ENCODE measurements at places on chromosomes 7 and 10.

GRCh38 chr10:13352519-13352918 lies 4.4 kb upstream of the SEPHS1 start:
- no peak for DNase-seq

DNA sequence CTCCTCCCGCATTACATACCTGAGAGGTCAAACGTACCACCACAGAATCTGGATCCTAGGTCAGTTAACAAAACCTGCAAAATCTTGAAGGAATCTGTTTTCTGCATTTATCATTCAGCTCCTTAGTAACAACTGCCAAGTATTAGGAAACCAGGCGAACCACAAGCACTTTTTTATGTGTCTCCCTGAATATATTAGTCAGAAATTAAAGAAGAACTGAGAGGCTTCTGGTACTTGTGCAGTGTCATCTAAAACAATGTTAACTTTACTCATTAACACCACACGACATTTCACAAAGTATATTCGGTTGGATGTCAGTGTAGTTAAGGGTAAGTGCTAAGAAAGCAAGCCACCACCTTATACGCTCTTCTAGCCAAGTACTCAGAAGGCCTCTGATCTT lies 2.5 kb downstream of the CCDC6 start:
- DNase-seq, result no peak

GRCh38 chr10:58513188-58514110 lies 777 bp downstream of the BICC1 start:
- peak; percentile 90 for DNase-seq

GRCh38 chr10:126147866-126148587 lies 240.2 kb downstream of the ADAM12 start:
- DNase-seq, result peak; percentile 18

GRCh38 chr10:77190291-77190690 lies 447.3 kb downstream of the KCNMA1 start:
- no peak for DNase-seq

- no peak for DNase-seq
Measured at GRCh38 chr7:155221547-155221946, 76.1 kb upstream of the INSIG1 start.

GRCh38 chr10:103839519-103839871 lies 15.9 kb downstream of the SH3PXD2A start:
- DNase-seq, result no peak

DNA sequence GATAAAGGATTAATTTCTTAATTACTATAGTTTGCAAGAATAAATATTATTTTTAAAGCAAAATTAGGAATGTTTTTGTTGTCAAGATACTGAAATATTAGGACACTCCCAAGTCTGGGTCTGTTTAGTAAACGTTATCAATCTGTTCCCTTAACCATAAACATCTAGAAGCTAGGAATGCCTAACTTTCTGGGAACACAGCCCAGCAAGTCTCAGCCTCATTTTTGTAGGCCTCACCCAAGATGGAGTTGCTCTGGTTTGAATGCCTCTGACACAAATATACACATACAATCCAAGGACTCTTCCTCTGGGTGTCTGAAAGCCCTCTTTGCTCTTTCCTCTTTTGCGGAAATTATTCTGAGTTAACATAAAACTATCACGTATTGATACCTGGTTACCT lies 487.4 kb upstream of the CELF2 start:
- DNase-seq, result no peak

DNA sequence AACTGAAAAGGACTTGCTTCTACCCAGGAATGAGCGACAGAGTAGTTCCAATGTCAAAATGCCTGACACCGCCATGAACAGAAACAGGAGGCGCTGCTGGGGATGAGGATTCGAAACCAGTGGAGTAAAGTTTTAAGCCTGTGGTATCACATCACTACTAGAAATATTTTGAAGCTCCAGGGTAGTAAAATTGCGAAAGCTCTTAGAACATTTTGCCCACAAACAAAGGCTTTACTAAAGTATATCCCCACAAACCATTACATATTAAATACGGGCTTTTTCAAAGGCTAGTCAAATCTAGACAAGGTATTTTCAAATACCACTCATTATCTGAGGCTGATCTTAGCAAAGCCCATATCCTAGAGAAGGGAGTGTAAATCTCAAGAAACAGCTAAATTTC lies 2.4 kb downstream of the PRDX3 start:
- no peak for DNase-seq

- DNase-seq, result no peak
Measured at GRCh38 chr10:122507616-122508015, 46.3 kb downstream of the HTRA1 start.

DNA sequence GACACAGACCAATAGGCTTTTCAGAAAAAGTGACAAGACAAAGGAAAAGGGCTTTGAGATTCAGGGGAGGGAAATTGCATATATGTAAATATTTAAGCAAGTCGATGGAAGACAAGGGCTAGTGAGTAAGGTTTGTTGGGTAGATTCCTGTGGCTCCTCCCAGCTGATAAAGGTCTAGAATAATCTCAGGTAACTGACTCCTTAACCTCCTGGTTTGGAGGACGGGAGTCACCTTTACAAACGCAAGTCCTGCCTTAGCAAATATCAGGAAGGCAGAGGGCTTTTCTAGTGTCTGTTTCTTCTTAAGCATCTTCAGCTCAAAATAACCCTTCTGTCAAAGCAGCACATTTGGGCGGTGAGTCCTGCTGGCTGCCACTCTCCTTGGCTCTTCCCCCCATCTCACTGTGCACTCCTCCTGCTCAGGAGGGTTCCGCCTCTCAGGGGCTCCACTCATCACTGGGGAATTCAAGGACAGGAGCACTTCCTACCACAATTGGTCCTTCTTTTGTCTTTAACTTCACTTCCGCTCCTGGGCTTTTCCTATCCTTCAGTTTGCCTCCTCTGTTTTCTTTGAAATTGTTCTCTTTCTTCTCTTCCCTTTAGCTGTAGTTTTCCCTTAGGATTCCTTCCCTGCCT lies 496.3 kb upstream of the KLF6 start:
- no peak for DNase-seq

GRCh38 chr10:18450298-18450697 lies 201.1 kb downstream of the NSUN6 start:
- DNase-seq, result no peak

- no peak for DNase-seq
Measured at GRCh38 chr7:91079487-91079886, 184.7 kb upstream of the FZD1 start.

GRCh38 chr7:68121655-68122054 lies 1125.0 kb downstream of the TYW1 start:
- no peak for DNase-seq

DNA sequence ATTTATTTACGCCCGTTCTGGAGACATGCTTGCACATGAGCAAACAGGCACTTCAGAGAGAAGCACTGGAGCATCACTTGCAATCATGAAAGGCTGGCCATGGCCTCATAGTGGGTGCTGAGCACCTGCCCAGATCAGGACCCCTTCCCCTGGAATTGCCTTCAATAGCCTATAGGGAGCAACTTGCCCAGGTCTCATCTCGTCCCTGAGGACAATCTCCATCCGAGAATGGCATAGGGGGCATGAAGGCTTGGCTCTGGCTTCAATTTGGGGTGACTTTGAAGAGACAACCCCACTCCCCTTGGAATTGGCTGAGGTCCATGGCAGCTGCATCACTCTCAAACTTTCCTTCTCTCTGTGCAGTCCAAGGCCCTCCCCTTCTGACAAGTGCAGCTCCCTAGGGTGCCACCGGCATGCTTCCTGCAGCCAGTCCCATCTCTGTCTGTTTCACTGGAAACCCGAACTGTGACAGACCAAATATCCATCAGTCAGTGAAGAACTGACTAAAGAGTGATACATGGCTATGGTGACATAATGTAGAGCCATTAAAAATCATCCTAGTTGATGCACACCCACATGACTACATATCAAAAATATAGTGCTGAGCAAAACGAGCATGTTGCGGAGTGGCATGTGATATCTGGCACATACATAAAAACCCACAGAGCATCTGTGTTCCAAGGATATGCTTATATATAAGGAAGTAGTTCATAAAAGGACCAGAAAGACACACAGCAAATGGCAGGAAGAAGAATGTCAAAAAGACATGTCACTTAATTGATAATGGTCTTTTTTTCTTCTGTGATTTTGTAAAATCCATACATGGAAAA lies 12.4 kb downstream of the GDF2 start:
- no peak for DNase-seq

- DNase-seq, result no peak
Measured at GRCh38 chr7:27708485-27708884, 31.5 kb upstream of the TAX1BP1 start.

DNA sequence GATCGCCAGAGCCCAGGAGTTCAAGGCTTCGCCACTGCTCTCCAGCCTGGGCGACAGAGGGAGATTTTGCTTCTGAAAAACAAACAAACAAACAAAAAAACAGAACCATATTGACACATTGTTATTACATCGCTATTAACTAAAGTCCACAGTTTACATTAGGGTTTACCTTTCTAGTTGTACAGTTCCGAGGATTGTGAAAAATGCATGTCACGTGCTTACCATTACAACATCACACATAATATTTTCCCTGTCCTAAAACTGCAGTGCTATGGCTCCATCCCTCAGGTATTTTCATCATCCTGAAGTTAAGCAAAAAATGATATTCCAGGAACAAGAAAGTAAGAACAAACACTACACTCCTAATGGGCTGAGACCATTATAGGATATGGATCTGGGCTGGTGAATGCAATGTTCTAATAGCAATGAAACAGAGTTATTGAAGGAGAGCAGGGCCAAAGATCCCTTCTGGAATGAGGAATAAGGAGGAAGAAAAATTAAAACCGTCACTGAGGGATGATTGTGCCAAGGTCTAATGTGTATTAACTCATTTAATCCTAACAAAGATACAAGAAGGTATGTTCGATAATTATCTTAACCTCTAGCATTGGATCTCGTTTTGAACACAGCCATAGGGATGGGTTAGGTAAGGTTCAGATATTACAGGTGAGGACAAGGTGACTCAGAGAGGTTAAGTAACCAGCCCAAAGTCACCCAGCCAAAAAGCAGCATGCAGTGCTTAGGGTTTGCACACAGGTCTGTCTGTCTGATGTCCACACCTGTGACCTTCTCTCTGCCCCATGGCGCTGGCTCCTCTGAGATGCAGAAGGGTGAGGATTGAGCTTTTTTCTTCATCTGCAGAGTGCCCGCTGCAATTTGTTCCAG lies 14.0 kb upstream of the CUX1 start:
- DNase-seq, result no peak

Measured in RCC 7860 (cell line).